MG63 (cell line): ENCODE measurements at places on chromosomes 16 and 17. TPM values are rescaled to one million over a fixed set of nuclear protein-coding genes. Genes with fewer than 3 reads are reported as not detected.
A peak's percentile ranks its signal among the peaks of the same experiment; 100 is the strongest.

The MBTPS1 gene
- total RNA-seq = 57.3 and 66.2 TPM in 2 replicates

The DPEP1 gene
- not detected in 2 replicates for total RNA-seq

The ATP2A1 gene
- total RNA-seq = 0.10 TPM in 1 of 2 replicates, not detected in the other

The WNK4 gene
- not detected in 2 replicates for total RNA-seq

The AXIN2 gene
- 2.6 and 9.0 TPM in 2 replicates for total RNA-seq

The TBC1D3B gene
- not detected in 2 replicates for total RNA-seq

The ZP2 gene
- not detected in 2 replicates for total RNA-seq

The HOXB1 gene
- total RNA-seq = not detected in 2 replicates

The HBA1 gene
- total RNA-seq = not detected in 2 replicates

The CD300E gene
- total RNA-seq = not detected in 2 replicates

The ITGAX gene
- 0.46 TPM in 1 of 2 replicates, not detected in the other for total RNA-seq

GRCh38 chr17:74493331-74493833 is 26.9 kb downstream of the CD300A start:
- peak; percentile 63 for DNase-seq

DNA sequence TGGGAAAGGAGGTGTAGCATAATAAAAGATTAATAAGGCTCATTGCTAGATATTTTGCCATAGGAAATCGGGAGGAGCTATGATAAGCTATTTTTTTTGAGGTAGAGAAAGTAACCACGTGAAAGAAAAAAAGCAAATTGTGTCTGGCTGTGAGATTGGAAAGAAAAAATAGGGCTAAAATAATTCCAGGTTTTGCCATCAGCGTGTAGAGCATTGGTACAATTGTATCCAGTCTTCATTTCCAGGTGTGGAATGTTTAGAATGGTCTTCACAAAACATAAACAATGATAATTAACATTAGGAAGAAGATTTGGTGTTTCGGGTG is 1.1 kb downstream of the TANC2 start:
- no peak for DNase-seq

DNA sequence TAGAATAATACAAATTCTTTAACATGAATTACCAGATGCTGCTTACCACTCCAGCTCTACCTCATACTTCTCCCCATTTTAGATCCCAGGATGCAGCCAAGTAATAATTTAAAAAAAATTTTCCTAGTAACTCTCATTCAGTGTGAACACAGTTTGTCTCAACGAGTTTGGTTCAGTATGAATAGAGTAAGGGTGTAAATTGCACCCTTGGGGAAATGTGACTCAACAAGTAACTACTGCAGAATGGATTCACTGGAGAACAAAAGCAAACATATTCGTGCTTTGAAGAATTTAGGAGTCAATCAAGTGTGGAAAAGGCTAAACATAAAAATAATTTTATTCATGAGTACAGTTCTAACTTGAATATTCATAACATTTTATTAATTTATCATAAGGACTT is 23.0 kb downstream of the KCNJ16 start:
- DNase-seq = no peak

GRCh38 chr16:10493276-10493675 is 87.1 kb downstream of the EMP2 start:
- DNase-seq = no peak

DNA sequence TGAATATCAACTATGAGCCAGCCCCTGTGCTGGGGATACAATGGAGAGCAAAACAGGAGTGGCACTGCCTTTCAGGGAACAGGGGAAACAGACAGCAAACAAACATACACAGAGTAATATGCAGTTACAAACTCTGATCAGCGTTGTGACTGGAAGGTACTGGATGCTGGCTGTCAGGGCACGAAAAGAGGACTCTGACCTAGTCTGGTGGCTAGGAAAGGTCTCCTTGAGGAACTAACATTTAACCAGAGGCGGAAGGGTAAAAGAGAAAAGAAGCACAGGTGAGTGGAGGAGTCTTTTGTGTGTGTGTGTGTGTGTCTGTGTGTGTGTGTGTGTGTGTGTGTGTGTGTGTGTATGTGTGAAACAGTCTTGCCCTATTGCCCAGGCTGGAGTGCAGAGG is 12.4 kb upstream of the B4GALNT2 start:
- no peak for DNase-seq

DNA sequence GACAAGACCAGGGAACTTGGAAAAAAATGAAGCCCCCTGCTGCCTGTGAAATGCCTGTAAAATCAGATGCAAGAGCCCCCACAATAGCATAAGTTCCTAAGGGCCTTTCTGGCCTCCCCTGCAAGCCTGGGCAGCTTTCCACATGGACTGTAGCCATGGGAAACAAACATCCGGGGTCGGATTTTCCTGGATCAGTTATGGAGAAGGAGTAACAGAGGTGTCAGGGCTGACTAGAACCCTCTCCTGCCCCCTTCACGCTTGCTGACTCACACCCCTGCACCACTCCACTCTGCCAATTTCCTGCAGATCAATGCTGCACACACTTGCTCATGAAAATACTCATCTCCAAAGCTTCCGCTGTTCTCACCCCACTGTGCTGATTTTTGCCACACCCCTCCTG is 258.6 kb downstream of the CBLN1 start:
- DNase-seq = peak; percentile 90

DNA sequence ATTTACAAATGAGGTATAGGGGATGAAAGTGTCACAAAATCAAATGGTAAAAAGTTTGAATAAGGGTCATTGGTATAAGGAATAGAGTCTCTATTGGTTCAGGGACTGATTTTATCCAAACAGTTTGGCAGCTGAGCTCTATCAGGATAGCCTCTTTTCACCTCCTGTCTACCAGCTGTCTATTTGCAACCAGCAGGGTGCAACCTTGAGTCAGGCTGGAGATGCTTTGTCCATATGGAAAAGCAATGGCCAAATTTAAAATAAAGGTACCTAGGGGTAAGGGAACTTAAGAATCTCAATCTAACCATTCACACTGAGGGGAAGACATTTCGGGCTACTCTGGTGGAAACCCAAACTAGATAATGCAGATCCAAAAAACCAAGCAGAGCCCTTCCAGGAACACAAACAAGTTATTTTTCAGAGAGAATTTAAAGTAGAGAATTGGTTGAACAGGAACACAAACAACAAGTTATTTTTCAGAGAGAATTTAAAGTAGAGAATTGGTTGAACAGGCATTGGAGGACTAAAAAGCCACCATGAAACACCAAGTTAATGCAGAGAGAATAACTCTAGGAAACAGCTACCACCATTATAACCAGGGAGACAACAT is 12.6 kb upstream of the CA10 start:
- peak; percentile 30 for DNase-seq

DNA sequence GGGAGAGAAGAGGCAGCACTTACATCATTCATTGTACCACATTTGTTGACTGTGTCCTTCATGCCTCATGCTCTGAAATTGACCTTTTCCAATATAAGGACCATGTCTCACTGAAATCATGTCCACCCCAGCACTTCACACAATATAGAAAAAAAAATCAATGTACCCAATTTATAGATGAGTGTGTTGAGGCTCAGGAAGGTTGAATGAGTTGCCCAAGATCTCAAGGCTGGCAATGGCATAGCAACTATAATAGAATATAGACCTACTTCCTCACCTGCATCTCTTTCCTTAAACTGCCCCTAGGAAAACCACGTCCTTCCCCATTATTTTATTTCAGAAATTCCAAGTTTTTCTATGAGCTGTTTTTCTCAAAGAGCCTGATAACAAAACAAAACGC is 912 bp upstream of the VAT1L start:
- DNase-seq = no peak

GRCh38 chr16:71354156-71354555 is 4.4 kb upstream of the CALB2 start:
- DNase-seq = no peak

GRCh38 chr16:17408296-17408695 is 62.5 kb downstream of the XYLT1 start:
- no peak for DNase-seq

GRCh38 chr17:44007346-44008204 is 3.2 kb downstream of the NAGS start:
- peak; percentile 67 for DNase-seq

GRCh38 chr16:30491744-30492308 is 19.3 kb downstream of the ITGAL start:
- peak; percentile 56 for DNase-seq

DNA sequence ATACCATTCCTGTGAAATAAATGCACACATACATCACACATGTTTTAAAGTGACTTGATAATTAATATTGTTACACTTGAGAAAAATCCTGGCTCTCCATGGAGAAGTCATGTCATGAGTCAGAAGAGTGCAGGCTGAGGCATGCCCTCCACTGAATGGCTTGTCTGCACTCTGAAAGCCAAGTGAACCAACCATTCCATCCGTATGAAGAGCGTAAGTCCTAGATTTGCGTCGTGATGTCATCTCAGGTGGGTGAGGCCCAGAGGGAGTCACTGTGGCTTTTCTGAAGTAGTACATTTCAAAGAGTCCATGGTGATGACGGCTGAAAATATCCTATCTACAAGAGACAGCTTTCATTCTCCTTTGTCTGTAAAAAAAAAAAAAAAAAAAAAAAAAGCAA is 83.5 kb upstream of the IRX5 start:
- DNase-seq = peak; percentile 36
